ENCODE measurements at places on chromosomes 6 and 20.

DNA sequence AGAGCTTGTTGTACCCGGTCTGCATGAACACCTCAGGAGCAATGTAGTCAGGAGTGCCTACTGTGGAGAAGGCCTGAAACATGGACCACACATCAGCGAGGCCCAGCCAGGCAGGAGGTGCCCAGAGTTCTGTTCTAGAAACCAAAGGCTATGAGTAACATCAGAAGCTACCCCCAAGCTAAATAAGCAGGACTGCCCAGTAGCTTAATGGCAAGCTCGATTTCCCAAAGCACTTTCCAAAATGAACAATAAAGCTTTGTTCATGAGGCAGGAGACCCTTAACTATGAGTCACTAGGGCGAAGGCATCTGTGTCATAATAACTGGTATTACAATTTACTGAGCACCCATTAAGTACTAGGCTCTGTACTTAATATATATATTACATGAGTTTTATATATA is 47.4 kb downstream of the STK38 start:
- DNase-seq: no peak

GRCh38 chr6:22219925-22220324 is 76.9 kb downstream of the PRL start:
- no peak for DNase-seq

DNA sequence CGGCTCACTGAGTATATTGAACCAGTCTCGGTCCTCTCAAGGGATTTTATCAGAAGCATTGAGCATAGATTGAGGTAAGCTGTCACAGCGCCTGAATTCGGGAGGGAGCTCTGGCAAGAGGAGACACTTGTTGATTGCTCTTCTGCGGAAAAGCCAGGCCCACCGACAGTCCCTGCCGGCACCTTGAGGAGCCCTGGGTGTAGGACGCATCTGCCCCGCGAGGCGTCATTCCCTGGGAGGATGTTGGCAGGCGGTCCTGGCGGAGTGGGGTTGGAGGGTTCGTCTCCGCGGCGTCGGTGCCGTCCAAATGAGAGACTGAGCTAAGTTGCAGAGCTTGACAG is 843 bp downstream of the FBXO9 start:
- no peak for DNase-seq

- DNase-seq: no peak
Measured at GRCh38 chr6:21208081-21208795, 385.3 kb upstream of the SOX4 start.

GRCh38 chr6:167858086-167858591 is 31.4 kb downstream of the AFDN start:
- DNase-seq: no peak

DNA sequence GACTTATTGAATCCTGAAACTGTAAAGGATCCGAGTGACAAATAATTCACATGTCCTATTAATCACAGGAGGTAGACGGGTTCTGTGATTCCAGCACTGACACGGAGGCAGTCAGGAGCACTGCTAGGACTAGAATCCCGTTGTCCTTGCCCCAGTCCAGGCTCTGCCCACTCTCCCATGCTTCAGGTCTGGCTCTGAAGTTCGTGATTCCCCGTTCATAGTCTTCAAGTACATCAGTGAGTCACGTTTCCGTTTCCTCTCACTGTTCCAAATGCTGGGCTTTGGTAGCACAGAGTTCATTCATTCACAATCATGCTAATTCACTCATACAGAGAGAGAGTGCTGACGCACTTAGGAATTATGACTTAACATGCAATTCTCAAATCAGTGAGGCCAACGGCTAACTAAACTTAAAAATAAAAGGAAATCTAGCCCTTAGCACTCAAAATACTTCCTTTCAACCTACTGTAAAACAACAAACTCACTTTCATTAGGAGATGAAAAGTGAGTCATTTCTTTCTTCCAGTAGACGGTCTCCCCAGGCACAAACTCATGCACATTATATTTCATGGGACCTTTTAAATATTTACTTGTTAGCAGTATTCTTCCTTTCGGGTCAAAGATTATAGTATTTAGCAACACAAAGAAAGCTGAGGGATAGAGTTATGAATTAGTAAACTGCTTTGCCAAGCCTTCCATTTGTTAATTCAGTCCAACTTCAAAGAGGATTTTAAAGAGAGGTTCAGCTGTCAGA is 94.0 kb upstream of the NHSL1 start:
- DNase-seq: no peak

DNA sequence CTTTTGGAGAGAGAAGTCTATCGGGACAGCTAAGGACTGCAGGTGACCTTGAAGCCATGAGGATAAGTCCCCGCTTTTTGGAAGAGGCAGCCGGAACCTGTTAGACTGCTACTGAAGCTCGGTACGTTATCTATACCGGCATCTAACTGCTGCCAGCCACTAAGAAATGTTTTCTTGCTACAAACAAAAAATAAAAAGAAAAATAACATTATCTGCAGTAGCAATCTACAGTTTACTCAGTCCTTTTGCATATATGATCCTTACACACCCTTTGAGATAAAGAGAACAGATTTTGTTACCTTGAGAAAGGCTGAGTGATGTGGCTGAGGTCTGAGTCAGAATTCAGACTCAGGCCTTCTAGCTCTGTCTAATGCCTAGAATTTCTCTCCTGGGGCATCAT is 314.6 kb downstream of the CDH26 start:
- DNase-seq: no peak

- DNase-seq: no peak
Measured at GRCh38 chr6:34305982-34306708, 57.3 kb upstream of the SMIM29 start.

DNA sequence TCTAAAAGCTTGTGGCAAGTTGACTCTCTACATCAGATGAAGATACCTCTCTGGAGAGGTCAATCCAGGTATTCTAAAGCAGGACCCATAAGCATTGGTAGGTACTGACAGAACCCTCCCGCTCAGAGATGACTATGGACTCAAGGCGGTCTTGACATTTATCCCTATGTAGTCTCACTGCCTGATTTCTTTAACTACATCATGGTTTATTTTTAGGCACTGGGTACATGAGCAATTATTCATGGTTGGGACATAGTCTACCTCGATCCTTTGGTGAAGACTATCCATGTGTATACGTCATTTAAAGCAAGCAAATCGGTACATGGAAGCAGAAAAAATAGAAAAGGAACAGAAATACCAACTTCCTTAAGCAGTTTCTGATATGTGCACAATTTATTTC is 136.2 kb upstream of the TAB2 start:
- DNase-seq: no peak

DNA sequence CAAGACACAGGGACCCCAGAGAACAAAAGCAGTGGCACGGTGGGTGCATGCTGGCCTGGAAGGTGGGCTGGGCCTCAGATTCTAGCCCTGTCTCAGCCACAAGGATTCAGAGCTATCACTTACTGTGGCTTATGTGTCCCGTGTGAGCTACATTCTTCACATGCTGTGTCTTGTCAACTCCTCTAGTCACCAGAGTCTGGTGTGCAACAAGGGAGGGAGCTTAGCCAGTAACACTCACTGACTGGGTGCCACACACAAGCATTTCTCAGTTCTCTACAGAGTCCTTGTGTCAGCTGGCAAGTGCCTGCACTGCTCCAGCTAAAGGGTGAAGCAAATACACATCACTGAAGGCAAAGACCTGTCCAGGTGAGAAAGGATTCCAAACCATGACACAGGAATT is 186.9 kb upstream of the CDYL start:
- no peak for DNase-seq

DNA sequence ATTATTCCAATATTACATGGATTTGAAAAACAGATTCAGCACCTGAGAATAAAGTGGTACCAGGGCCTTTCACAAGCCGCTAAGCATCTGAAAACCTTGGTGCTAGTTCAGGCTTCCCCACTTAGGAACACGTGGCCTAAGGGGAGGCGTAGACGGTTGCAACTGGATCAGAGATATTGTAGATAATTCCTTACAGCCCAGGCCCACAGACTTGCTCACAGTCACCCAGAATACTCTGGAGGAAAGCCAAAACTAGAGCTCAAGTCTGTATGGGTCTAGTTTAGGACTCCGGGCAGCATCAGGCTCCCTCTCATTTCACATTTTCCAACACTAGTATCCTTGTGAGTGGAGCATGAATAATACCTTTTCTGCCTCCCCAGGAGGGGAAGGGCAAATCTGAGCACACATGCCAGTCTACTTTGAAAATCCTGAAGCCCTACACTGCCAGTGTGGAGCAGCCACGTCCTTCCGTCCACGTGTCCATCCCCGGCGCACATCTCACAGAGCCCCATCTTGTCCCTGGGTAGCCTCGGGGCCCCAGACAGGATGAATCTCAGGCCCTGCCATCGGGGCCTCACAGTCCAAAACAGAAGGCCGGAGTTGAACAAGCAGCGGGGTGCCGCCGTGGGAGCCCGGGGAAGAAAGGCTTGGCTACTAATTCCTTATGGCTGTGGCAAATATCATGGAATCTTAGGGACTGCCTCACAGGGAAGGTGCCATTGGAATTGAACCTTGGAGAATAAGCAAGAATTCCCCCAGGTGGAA is 299.3 kb downstream of the NRN1 start:
- no peak for DNase-seq

DNA sequence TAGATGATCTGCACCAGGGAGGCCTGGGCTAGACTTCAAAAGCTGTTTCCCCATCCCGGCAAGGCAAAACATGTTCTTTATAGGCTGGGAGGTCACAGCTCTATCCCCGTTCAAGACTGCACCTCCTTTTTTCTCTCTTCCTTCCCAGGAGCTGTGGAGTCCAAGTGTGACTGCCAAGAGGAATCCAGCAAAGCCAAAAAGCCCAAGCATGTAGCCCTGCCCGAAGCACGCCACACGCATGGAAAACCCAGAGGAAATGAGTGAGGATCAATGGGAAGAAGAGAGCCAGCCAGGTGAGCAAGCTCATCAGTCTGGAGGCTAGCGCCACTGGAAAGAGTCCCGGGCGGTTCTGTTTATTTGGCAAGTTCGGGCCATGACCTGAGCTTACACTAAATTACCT is 240.4 kb downstream of the PRL start:
- DNase-seq: no peak

GRCh38 chr20:25316506-25317190 is 68.8 kb downstream of the PYGB start:
- DNase-seq: no peak

- DNase-seq: no peak
Measured at GRCh38 chr20:60509407-60509806, 551.2 kb downstream of the CDH26 start.

- no peak for DNase-seq
Measured at GRCh38 chr20:62996596-62996982, 10.2 kb downstream of the BHLHE23 start.

GRCh38 chr20:34364223-34364506 is 1.1 kb downstream of the ITCH start:
- no peak for DNase-seq

DNA sequence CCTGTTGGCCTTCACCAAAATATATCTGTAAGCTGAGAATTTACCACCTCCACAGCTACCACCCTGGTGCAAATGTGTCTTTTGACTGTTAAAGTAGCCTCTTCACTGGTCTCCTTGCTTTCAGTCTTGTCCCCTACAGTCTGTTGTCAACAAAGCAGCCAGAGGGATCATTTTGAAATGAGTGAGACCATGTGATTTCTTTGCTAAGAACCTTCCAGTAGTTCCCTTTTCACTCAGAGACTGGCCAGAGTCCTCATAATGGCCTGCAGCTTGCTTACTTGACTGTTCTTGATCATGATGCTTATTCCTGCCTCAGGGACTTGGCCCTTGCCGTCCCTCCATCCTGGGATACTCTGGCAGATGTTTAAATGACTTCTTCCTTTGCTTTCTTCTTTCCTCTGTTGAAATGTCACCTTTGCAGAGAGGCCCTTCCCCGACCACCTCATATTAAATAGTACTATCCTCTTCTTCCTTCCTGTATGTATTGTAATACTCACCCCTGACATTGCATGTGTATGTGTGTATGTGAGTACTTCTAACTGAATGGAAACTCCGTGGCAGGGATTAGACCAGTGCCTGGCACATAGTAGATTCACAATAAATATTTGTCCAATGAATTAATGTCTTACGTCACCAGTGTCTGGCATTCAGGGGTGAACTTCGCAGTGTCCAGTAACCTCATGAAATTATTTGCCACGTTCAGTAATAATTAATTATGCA is 5.0 kb downstream of the MANBAL start:
- no peak for DNase-seq

DNA sequence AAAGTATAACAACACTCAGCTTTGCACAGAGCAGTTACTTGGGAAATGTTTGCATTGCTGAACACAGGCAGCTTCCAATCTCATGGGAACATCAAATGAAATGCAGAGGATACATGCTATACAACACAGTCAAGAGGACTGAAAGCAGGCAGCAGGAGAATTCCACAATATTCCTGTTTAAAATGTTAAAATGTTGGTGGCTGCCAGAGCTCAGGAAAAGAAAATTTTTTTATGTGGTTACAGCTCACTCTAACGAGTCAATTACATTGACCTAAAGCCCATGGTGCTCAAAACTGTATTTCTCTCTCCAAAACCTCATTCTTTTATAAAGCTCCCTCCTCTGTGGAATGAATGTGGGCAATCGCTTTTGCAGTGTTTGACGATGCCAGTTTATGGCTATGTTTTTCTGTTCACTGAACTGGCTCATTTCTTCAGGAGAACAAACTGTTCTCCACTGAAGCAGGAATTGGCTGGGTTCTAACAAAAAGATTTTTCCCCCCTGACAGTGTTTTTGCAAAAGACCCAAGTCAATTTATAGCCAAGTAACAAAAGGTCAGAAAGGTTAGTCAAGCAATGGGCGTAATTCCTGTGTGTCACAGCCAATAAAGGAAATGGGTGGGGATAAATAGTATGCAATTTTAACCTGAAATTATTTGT is 69.0 kb downstream of the ZHX3 start:
- DNase-seq: no peak

GRCh38 chr20:62876501-62876901 is 14.9 kb upstream of the TCFL5 start:
- DNase-seq: no peak

GRCh38 chr6:100446115-100447080 is 18.3 kb downstream of the SIM1 start:
- no peak for DNase-seq

DNA sequence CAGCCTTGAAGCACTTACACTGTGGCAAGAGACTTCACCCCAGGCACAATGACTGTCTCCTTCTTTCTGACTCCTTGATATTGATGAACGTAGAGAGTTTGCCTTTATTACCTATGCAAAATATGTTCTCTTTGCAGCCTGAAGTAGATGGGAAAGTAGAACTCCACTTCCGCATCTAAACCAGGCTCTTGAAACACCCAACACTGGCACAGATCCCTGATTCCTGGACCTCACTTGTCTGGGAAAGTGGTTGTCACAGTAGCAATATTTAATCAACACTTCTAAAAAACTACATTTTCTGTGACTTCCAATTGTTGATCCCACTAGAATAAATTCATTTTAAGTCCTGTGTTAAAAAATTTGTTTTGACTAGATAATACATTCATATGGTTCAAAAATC is 143.1 kb downstream of the CDK19 start:
- no peak for DNase-seq

DNA sequence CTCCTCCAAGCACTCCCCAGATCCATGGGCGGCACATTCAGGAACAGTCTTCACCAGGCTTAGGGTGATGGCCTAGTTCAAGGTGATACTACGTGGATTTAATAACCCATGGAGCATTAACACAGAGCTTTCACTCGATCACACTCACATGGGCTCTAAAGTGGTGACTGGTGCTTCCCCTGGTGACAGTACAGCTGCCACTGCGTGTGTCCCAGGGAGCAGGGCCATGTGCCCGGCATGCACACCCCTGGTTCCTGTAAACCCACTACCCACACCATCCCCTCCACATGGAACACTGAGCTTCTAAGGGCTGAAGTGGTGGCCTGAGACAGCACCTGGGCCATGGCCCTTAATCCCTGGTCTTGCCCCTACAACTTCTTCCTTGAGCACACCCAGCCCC is 27.8 kb upstream of the APMAP start:
- no peak for DNase-seq

GRCh38 chr6:109794201-109794923 is 103.3 kb downstream of the FIG4 start:
- no peak for DNase-seq

All from cortex of kidney (tissue), 1 donor.